T-helper 17 cell (primary cell): ENCODE measurements at places on chromosomes 3 and 15. TPM values are rescaled to one million over a fixed set of nuclear protein-coding genes. Genes with fewer than 3 reads are reported as not detected.

Gene PARP14
- total RNA-seq: 46.8 TPM

- DNase-seq: no peak
- no peak overlapping the region for H3K27ac ChIP-seq
- H3K4me3 ChIP-seq: no peak overlapping the region
- peaks cover 12% of the 10 kb centered on the region for H3K4me1 ChIP-seq
These were observed 12.6 kb upstream of the STARD5 start for GRCh38 chr15:81336568-81336967.

DNA sequence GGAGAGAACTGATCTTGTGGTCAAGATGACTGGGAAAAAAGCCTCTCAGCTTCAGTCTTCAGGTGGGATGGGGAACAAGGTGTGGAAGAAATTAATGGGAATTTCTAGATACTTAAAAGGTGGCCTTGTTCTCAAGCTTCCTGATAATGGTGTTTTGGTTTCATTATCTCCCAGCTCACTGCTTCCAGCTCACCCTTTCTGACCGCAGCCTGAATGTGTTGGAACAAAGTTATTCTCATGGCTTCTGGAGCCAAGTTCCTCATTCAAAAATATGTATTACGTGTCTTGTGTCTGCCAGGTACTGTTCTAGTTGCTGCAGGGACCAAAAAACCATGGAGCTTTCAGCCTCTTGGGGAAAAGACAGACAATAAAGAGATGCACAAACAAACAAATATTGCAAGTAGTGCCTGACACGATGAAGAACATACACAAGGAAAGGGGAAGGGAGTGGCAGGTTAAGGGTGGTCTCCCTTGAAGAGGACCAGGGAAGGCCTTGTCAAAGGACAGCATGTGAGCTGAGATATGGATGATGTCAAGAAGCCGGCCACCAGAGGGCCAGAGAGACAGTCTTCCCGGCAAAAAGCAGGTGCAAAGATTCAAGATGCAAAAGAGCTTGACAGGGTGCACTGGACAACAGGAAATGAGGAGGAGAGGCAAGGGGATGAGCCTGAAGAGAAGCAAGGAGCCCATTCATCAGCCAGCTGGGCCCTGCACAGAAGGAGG, 35.5 kb downstream of the ARRDC4 start:
- H3K27me3 ChIP-seq: no peaks in the 10 kb centered on the region
- no peak overlapping the region for H3K27ac ChIP-seq
- DNase-seq: no peak
- H3K4me3 ChIP-seq: peak overlapping the region; percentile 0

Gene GNAT1
- total RNA-seq: not detected

- H3K36me3 ChIP-seq: peaks cover 14% of the 10 kb centered on the region
- H3K27me3 ChIP-seq: no peaks in the 10 kb centered on the region
- peaks cover 7% of the 10 kb centered on the region for H3K4me1 ChIP-seq
- no peak overlapping the region for H3K27ac ChIP-seq
- H3K4me3 ChIP-seq: no peak overlapping the region
- DNase-seq: no peak
These were observed 82.7 kb downstream of the TMEM39A start for GRCh38 chr3:119380697-119381096.

DNA sequence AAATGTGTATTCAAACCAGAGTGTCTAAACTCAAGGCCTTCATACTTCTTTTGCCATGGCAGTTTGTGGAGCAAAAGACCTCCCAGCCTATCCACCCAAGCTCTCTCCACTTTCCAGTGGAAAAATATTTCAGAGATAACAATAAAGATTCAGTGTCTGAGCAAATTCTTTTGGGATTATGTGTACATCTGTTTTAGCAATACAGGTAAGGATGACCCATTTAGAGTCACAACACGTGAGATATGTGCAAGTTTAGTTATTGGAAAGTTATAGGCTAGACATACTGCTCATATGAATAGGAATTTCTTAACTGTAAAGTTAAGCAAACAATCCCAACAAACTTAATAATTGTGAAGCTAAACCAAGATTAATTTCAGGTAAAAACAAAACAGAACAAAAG, 174.5 kb upstream of the LRIG1 start:
- peaks cover 6% of the 10 kb centered on the region for H3K4me1 ChIP-seq

Gene DUOXA1
- total RNA-seq: 0.57 TPM

DNA sequence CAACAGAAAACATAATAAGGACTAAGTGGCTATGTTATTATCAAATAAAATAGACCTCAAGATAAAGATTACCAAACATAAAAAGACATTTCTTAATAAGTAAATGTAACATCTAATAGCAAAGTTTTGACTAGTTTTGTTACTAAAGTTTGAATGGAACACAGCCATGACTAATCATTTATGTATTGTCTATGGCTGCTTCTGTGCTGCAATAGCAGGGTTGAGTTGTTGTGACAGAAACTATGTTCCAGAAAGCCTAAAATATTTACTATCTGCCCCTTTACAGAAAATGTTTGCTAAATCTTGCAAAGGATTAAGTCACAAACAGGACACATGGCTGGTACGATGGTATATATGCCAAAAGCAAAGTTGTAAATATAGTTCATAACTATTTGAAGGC, 37.9 kb upstream of the MYH15 start:
- DNase-seq: no peak
- H3K4me3 ChIP-seq: no peak overlapping the region
- H3K36me3 ChIP-seq: no peaks in the 10 kb centered on the region
- H3K4me1 ChIP-seq: peaks cover 15% of the 10 kb centered on the region

DNA sequence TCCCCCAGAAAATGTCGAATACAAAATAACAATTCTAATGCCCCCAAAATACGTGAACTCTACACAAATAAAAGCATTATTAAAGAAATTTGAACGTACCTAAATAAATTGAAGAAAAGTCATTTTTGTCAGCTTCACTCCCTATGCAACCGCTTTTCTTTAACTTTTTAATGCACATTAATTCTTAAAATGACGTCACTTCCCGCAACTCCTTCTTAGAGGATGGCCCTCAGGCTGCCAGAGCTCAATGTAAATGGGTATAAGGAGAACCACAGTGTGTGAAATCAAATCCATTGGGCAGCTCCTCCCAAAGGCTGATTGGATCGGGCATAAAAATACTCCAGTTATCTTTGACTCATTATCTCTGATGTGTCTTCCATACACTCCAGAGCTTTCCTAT, 736.9 kb downstream of the GBE1 start:
- H3K36me3 ChIP-seq: no peaks in the 10 kb centered on the region
- no peak for DNase-seq
- H3K4me1 ChIP-seq: no peaks in the 10 kb centered on the region
- H3K27me3 ChIP-seq: no peaks in the 10 kb centered on the region
- no peak overlapping the region for H3K4me3 ChIP-seq
- no peak overlapping the region for H3K27ac ChIP-seq

Gene KNL1
- 0.77 TPM for total RNA-seq

GRCh38 chr3:157436583-157437291, at the start of gene PTX3:
Gene PTX3 (plus strand): TSS chr3:157436850. CDS start chr3:157436934, 84 bp downstream.
- peaks cover 2% of the 10 kb centered on the region for H3K36me3 ChIP-seq
- H3K4me1 ChIP-seq: peaks cover 7% of the 10 kb centered on the region
- peak within 1 kb of the TSS; percentile 8 for H3K4me3 ChIP-seq
- peaks cover 31% of the 10 kb centered on the region for H3K27me3 ChIP-seq

Gene SLC33A1
- total RNA-seq: 23.7 TPM

GRCh38 chr15:41304149-41304770, 28.1 kb downstream of the OIP5 start:
- H3K4me1 ChIP-seq: peaks cover 12% of the 10 kb centered on the region
- peaks cover 2% of the 10 kb centered on the region for H3K36me3 ChIP-seq
- no peaks in the 10 kb centered on the region for H3K27me3 ChIP-seq
- no peak for DNase-seq

GRCh38 chr3:187969581-187969950, 184.4 kb upstream of the LPP start:
- H3K4me1 ChIP-seq: peaks cover 16% of the 10 kb centered on the region
- no peak overlapping the region for H3K27ac ChIP-seq
- H3K27me3 ChIP-seq: no peaks in the 10 kb centered on the region
- H3K36me3 ChIP-seq: peaks cover 2% of the 10 kb centered on the region

Gene IL17RE
- total RNA-seq: 10.1 TPM

Gene CP
- total RNA-seq: not detected

Gene ARL14
- not detected for total RNA-seq

DNA sequence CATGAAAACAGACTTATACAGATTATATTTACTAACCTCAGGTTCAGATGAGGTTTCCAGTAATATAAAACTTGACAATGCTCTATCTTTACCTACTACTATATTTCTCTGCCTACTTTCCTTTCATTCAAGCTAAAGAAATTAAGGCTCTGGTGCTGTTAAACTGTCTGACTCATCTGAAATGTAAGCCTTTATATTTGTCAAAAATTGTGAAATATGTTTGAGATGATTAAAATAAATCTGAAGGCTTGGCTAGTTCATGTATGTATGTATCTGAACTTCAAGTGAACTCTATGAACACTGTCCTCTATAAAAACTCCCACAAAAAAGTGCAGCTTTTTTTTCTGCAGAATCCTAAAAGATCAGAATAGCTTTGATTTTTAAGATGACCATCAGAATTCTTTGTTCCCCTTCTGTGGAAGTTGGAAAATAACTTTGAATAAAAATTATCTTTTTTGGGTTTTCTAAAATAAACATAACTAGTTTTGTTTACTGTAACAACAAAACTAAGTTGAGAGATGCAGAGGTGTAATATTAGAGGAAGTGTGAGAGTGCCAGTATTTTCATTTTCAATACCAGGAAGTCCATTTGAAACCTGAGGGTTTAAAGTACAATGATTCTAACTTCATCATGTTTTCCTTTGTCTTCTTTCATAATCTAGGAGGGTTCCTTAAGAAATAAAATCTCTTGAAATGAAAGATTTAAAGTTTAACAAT, 42.2 kb downstream of the ILDR1 start:
- DNase-seq: no peak
- H3K4me1 ChIP-seq: no peaks in the 10 kb centered on the region
- no peak overlapping the region for H3K27ac ChIP-seq
- peaks cover 2% of the 10 kb centered on the region for H3K36me3 ChIP-seq
- H3K4me3 ChIP-seq: no peak overlapping the region
- no peaks in the 10 kb centered on the region for H3K27me3 ChIP-seq

DNA sequence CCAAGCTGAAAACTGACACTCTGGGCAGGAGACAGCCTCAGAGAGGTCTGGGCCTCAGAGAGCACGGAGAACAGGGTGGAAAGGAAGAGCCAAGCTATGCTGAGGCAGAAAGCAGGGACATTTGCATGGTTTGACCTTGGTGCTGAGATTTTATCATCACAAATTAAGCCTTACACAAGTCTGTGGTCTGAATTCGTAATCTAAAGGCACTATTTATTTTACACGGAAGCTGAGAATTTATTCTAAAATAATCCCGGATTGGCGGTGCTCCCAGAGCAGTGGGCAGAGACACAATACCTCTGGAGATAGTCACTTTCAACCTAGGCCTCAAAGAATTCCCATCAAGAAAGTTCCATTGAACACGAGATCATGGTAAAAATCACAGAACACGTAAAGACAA, 47.5 kb downstream of the CFAP92 start:
- no peak overlapping the region for H3K27ac ChIP-seq
- H3K4me3 ChIP-seq: no peak overlapping the region
- no peaks in the 10 kb centered on the region for H3K4me1 ChIP-seq
- H3K27me3 ChIP-seq: peaks cover 32% of the 10 kb centered on the region
- peaks cover 2% of the 10 kb centered on the region for H3K36me3 ChIP-seq
- no peak for DNase-seq

DNA sequence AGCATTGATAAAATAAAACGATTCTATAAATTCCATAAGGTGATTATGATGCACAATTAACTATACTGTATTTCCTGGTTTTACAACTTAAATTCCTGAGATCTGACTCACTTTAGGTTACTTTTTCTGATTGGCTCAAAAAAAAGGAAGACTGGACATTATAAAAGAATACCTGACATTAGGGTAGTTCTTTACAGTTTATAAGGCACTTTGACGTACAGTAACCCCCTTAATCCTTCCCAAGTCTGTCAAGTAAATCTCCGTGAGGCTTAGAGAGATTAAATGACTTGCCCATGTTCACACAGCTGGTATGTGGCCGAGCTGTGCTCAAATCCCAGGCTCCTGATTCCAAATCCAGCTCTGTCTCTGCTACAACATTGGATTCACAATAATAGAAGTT, 1.0 kb upstream of the SLTM start:
- H3K27ac ChIP-seq: peak overlapping the region; percentile 94
- peak overlapping the region; percentile 97 for H3K4me3 ChIP-seq
- no peak for DNase-seq

DNA sequence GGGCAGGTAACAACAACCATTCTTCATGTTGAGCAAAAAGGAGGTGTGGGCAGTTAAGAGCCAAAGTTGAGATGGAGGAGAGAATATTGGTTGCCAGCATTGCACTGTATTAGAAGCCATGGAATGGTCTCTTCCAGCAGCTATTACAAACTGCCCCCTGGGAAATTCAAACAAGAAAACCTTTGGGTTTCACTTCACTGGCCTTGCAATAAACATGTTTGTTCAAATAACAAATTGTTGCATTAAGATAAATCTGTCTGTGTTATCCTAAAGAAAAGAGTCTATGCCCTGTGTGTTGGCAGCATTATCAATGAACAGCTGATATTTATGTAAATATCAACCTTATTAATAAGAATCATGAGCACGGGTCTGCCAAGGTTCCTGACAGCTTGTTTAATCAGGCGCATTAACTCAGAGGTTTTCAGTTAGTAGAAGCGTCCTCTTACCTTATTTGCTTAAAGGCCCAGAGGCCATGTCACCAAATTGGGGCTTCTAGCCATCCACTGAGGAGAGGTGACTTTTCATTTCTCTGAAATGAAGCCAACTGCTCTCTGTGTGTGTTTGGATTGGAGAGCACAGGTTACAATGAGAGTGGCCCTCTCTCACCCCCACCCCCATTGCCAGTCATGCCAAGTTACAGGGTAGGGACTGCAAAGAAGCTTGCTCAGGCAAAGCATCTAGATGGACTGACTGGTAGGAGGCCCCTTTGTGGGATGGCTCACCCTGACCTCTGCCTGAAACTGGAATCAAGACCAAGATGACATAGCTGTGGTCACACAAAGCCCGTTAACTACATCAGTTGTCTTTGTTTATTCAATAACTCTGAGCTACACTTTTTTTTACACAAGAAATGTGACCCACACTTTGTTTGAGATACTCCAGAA, 10.5 kb downstream of the FILIP1L start:
- peaks cover 2% of the 10 kb centered on the region for H3K36me3 ChIP-seq
- H3K27me3 ChIP-seq: no peaks in the 10 kb centered on the region
- no peak overlapping the region for H3K27ac ChIP-seq

DNA sequence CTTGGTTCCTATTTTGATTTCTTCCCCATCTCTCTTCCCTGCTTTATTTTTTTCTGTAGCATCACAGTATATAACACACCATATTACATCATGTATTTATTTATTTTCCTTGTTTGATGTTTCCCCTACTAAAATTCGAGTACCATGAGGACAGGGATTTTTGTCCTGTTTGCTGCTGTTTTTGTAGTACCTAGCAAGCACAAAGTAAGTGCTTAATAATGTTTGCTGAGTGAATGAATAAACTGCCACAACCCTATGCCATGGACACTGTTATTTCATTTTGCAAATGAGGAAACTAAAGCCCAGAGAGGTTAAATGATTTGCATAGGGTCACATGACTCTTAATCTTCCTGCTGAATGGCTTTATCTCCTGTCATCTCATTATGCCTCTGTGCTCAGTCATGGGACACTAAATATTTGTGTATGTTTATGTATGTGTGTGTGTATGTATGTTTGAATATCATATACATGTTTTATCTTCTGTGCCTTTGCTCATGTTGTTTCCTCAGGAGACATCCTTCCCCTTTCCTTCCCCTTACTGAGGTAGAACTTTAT, 26.1 kb upstream of the MGA start:
- no peak overlapping the region for H3K4me3 ChIP-seq
- DNase-seq: no peak
